ENCODE measurements at places on chromosomes 2 and 18.

- no peak for DNase-seq
Observed at GRCh38 chr18:69250305-69251151, 150.2 kb upstream of the DOK6 start.

DNA sequence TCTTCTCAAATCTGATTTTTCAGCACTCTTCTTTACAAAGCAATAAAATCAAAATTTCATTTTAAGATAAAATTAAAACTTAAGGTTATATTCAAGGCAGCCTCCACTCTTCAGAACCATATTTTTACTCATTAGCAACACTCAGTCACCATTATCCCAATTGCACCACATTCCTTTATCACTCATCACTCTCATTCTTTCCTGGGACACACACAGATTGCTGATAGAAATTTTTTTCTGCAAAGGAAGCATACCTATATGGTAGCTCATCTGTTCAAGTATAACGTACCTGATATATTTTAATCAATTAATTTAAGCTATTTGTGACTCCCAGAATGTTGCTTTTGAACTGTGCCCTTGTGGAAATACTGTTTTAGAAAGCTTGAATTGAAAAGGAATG lies 1559.3 kb upstream of the ZEB2 start:
- no peak for DNase-seq

- DNase-seq = no peak
Observed at GRCh38 chr2:65383541-65384488, 48.6 kb downstream of the SPRED2 start.

GRCh38 chr2:86482034-86482433 lies 40.9 kb downstream of the KDM3A start:
- no peak for DNase-seq

DNA sequence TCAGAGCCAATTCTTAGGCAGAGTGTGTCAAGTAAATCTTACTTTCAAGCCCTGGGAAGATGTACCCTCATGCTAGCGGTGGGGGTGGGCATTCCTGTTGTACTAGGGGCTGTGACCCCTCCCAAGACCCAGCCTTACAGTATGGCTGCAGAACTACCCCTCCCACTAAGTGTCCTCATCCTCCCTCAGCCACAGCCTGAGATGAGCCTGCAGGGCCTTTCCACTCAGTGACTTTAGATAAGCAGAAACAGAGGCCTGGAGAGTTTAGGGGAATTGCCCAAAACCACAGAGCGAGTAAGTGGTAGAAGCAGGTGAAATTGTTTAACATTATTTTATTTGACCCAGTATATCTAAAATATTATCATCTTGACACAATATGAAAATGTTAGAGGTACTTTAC lies 36.6 kb downstream of the TTC32 start:
- no peak for DNase-seq

DNA sequence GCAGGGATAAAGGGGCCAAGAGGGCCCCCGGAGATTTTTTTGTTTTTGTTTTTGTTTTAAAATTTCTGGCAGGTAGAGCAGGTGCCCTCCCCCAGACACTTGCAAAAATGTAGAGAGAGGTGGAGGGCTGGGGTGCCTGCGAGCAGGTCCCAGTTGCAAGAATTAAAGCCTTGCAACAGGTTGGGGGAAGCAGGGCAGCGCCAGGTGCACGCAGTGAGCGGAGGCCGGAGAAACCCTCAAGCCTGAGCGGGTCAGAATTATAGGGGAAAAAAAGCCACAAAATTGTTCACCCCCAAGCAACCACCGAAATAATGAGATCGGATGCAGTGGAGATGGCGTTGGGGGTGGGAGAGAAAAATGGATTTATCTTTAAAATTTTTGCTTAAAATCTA lies 527 bp downstream of the IGFBP5 start:
- no peak for DNase-seq

DNA sequence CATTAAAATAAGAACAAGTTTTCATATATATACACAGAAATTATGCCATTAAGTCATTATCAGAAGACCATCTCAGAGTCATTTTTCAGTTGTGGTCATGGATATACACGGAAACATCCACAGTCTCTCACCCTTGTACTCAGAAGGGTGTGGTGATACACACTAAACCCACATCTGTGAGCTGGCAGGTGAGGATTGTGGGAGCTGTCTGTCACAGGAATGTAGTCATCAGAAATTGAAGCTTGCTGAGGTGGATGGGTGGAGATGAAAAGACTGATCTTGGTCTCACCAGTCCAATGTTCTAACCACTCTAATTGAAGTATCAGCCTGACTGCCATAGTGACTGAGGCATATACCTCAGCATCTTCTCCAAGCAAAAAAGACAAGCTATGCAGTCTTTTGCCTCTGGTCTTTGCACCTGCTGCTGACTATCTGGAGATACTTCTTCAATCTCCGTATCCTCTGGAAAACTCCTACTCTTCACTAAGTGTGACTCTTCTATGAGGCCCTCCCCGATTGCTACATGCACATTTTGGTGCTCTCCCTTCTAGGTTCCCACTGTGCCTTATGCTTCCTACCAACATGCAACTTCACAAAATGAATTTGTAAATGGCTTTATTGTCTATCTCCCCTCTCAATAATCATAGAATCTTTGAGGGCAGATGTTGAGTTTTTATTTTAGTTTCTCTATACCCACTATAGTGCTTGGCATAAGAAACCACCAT lies 232.8 kb downstream of the DYM start:
- DNase-seq = no peak

Data from germinal center (tissue), 1 donor.